ENCODE measurements at places on chromosomes 2 and 18.

DNA sequence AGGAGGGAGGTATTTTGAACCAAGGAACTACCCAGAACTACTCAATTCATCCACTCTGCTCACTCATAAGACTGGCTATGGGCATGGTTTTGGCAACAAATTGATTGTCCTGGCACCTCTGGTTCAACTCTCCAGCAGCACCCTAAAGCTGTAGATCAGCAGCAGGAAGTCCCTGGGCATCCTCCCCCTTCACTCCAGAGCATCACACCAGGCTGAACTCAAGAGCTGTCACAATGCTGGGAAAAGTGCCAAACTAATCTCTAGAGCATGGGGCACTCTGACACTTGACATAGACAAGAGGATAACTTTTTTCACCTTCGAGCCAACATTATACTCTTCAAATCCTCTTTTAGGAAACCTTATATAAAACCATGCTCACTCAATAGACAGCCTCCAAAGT is 154.1 kb upstream of the RBBP8 start:
- no peak for DNase-seq

DNA sequence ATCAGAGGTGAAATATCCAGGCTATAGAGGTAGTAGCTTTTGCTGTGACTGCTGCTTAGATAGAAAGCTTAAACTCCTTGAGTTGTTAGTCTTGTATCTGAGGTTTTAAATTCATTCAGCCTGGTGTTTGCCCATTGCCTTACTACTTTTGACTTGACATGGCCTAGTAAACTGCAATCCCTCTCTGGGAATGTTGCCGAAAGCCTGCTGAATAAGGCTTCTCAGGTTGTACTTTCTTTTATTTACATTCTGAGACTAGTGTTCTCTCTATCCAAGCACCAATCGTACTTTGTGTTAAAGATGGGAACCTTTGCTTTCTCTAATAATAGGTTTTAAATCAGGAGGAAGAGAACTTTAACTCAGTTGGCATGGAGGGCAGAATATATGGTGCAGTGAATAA is 357.6 kb upstream of the CWC22 start:
- no peak for DNase-seq

GRCh38 chr2:17115042-17115441 is 403.2 kb downstream of the RAD51AP2 start:
- DNase-seq: no peak

- DNase-seq: no peak
Measured at GRCh38 chr2:69145204-69145603, 132.2 kb downstream of the ANTXR1 start.

DNA sequence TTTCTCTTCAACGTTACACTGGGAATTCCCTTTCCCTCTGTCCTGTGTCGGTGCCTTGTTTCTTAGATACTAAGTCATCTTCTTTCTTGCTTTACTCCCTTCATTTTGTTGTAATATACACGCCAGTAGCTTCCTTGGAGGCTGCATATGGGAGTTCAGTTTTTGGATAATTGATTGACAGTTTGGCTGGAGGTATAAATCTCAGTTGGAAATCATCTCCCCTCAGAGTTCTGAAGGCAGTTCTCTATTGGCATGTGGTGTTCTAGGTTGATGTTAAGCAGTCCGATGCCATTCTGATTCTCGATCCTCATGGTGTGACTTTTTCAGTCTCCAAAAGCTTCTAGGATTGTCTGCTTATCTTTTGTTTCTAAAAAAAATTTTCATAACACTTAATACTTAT is 152.5 kb upstream of the GLI2 start:
- no peak for DNase-seq

DNA sequence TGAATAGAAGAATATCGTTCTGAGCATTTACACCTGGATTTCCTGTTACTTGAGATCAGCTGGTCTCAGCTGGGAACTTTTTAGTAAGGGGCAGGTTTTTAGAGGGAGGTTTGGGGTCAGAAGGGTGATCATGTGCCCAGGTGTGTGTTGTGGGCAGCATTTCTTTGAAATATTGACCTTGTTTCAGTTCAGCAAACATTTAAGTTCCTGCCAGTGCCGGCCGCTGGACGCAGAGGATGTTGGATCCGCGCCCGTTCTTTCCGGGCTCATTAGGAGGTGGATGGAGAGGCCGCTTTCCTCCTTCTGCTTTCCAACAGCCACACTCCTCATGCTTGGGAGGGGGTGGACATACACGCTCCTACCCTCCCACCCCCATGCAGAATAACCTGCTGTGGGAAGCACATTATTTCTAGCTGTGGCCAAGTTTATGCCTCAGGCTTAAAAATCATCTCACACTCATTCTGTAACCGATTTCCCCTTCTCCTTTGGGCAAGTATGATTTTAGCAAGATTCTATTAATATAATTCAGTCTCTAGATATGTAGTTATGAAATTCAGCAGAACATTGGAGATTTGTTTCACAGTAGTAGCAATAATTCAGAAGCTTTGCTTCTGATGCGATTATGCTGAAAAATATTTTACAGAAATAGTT is 131.4 kb downstream of the ZNF236 start:
- DNase-seq: no peak

GRCh38 chr2:159960414-159960813 is 102.0 kb downstream of the PLA2R1 start:
- DNase-seq: no peak

GRCh38 chr2:169363560-169364150 is 1.3 kb upstream of the LRP2 start:
- DNase-seq: no peak

- no peak for DNase-seq
Measured at GRCh38 chr2:202007983-202008354, 25.7 kb upstream of the FZD7 start.

GRCh38 chr18:36461551-36461987 is 164.1 kb downstream of the FHOD3 start:
- DNase-seq: no peak

DNA sequence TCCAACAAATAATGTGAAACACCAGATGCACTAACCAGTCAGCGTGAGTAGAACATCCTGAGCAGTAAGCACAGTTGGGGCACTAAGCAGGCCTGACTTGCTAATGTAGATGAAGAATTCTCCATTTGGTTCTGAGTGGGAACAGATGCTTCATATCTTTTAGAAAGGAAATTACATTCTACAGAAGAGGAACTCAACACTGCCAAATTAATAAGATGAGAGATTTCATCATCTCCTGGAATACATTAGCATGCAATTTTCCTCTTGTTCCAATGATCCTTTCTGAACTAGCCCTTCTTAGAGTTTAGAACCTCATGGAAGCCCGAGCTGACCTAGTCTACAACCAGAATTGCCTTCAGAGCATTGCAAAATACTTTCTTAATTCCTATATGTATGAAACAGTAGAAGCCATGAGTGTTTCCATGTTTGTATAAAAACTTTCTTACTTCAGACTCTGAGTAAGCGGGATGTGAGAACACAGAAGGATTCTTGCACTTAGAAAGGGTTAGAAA is 34.8 kb downstream of the COL5A2 start:
- DNase-seq: no peak

DNA sequence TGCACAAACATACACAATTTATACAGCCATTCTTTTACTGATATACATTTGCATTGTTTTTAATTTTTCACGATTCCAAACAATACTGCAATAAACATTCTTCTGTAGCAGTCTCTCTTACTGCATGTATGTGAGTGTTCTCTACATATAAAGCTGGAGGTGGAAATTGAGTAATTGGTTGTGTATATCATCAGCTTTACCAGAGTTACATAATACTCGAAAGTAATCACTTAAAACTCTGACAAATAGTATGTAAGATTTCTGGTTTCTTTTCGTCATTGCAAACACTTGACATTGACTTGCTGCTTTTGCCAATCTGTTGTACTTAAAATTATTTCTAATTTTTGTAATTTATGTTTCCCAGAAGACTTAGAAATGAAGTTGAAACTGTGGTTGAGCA is 110.2 kb downstream of the TDRD15 start:
- DNase-seq: no peak

DNA sequence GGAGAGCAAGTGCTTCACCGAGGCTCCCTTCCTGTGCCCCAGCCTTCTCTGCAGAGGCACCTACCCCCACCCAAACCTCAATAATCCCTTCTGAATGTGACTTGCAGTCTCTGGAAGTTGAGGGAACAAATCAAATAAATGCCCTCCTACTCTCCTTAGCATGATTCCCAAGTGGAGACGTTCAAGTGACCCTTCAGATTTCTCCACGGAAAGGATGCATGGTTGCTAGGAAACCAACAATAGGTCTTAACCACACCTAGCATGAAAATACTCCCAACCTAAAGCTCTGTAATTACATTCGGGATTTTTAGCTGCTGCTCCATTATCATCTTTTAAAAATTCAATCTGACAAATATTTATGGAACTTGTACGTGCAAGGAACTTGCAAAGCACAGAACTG is 50.2 kb upstream of the CABLES1 start:
- no peak for DNase-seq

- no peak for DNase-seq
Measured at GRCh38 chr2:26720322-26721114, 28.0 kb downstream of the KCNK3 start.

- no peak for DNase-seq
Measured at GRCh38 chr18:79275992-79276391, 119.7 kb upstream of the NFATC1 start.

- no peak for DNase-seq
Measured at GRCh38 chr2:60745330-60745729, 10.7 kb upstream of the PAPOLG start.

DNA sequence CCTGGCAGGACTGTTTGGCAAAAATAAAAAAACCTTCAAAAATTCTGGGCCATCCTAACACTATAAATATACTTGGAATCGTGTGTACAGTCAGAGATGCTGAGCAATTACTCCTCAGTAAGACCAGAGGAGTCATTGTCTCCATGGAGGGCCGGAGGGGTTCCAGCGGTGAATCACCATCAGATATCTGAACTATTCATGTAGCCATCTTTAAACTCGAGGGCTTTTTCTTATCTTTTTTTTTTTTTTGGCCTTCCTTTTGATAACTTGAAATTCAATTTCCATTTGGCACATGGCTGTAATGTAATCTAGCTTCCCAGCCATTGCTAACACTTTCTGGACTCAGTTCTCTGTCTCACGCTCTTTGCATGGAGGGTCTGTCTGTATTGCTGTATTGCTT is 7.4 kb upstream of the FHL2 start:
- no peak for DNase-seq

DNA sequence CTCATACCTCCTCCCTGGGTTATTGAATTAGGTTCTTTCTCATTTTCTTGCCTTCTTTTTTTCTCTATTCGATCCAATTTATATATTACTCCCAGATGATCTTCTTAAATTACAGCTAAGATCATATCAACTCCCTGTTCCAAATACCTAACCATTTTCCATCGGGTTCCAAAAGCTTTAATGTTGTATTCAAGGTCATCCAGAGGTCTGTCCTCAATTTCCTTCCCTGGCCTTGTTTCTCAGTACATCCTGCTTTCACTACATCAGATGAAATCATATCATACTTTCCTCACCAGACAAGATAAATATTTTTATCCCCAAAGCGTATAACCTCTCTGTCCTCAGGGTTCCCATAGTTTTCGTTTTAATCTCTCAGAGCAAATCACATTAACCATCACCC is 36.3 kb upstream of the GREB1L start:
- DNase-seq: no peak

DNA sequence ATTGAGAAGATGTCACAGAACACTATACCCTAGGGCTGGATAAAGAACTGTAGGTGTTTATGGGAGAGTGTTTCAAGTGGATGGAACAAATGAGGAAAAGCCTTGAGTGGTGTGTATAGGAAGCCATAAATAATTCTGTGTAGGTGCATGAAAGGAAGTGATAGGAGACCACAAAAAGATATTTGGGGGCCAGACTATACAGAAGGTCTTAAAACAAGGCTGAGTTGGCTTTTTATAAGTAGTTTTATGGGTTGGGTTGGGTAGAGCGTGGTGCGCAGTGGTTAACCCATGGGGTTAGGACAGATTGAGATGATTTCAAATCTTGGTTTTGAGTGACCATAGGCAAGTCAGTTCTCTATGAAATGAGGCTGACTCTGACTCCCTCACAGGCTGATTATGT is 110.5 kb downstream of the PKP4 start:
- DNase-seq: no peak

Measured in GM18507 (cell line).